ENCODE measurements at places on chromosomes 2 and 18. TPM values are rescaled to one million over a fixed set of nuclear protein-coding genes. Genes with fewer than 3 reads are reported as not detected.

- DNase-seq, result no peak
These were observed 117.8 kb downstream of the ATAD2B start for GRCh38 chr2:23809150-23809549.

DNA sequence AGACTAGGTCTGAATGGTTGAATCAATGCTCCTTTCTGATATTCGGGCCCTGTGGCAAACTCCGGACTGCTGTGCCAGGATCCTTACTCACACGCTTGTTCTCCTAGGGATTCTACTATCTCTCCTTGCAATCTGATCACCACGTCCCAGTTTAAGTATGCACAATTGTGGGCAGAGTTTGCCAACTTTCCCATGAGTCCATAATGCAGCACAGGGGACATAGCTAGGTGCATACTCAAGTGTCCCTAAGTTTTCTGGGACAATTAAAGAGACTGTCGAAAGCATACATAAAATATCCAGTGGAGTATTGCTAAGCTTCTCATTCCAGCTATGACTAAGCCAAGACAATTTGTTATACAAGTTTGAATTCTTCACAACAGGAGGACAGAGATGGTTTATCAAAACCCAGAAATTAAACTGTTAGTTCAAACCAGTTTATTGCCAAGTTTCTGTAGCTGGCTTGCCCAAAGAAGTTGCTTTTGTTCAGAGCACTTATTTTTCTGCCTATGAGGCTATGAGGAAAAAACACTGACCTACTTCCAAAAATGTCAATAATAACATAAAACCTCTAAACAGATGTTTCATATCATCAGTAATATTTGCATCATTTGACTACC is 136.1 kb downstream of the EXOC6B start:
- DNase-seq, result no peak

DNA sequence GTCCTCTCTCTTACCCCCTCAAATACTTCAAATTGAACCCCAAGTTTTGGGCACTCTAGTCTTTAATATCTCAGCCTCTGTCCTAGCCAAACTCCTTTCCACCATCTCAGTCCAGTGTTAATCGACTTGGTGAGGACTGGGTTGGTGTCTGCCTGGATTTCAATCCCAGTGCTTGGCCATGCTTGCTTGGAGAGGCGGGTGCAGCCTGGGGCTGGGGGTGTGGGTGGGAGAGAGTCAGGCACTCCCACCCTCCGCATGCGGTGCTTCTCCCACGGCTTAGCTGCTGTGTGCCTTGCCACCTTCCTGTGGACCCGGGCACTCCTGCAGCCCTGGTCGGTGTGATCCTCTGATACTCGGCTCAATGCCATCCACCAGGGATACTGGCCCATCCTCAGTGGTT is 220.8 kb upstream of the HDAC4 start:
- no peak for DNase-seq

GRCh38 chr2:237563816-237564215 is 2.6 kb upstream of the PRLH start:
- DNase-seq, result no peak

The GKN1 gene
- not detected for total RNA-seq

All from dorsolateral prefrontal cortex (tissue), 122 donors.